Fibroblast of lung (primary cell): ENCODE measurements at places on chromosomes 2 and 18. TPM values are rescaled to one million over a fixed set of nuclear protein-coding genes. Genes with fewer than 3 reads are reported as not detected.

PMS1 gene
- 34.2 and 41.0 TPM in 2 replicates for total RNA-seq

AOX1 gene
- 65.1 and 81.4 TPM in 2 replicates for total RNA-seq

RGPD3 gene
- total RNA-seq: 0.17 and 0.26 TPM in 2 replicates

DNA sequence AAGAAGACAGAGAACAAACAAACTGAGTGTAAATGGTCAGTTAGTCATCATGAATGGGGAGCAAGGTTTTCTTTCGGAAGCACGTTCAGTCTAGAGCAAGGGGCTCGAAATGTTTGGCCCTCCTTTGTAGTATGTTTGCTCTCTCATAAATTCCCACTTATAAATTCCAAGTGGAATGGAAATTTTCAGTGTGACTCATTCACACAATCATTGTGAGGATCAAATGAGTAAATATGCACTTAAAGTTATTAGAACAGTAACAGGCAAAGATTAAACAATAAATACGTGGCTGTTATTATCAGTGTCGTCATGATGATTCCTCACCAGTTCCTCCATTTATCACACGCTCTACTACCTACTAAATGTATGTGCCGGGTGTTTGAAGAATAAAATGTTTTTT, 10.5 kb downstream of the CNGA3 start:
- no peaks in the 10 kb centered on the region for H3K36me3 ChIP-seq
- H3K4me1 ChIP-seq: no peaks in the 10 kb centered on the region
- H3K4me3 ChIP-seq: no peak overlapping the region
- H3K27me3 ChIP-seq: no peaks in the 10 kb centered on the region
- no peak for DNase-seq

GRCh38 chr18:50338715-50339114, 36.1 kb upstream of the SKA1 start:
- DNase-seq: no peak
- no peak overlapping the region for H3K27ac ChIP-seq
- no peaks in the 10 kb centered on the region for H3K27me3 ChIP-seq
- H3K36me3 ChIP-seq: no peaks in the 10 kb centered on the region
- no peaks in the 10 kb centered on the region for H3K4me1 ChIP-seq
- no peak overlapping the region for H3K4me3 ChIP-seq

DNA sequence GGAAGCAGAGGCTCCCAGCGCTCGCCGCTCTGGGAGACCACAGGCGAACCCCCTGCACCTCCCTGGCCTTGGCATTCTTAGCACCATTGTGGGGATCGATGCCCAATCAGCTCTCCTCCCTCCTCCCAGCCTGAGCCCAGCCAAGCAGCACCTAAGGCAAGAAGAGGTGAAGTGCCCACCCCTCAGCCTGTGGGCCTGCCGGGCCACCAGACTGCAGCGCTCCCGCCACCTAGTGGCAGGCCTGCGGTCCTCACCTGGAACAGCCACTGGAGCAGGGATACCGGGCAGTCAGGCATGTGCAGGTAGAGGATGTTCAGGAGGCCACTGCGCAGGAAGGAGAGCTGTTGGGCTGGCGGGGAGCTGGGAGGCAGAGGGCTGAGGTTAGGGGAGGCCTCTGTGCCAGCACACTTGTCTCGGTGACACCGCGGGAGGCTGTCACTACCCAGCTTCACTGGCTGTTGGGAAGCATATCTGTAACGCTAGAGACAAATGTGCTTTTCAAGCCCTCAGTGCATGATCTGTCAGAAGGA, 35.2 kb downstream of the FAM178B start:
- no peaks in the 10 kb centered on the region for H3K4me1 ChIP-seq
- H3K27me3 ChIP-seq: peaks cover 11% of the 10 kb centered on the region
- no peak overlapping the region for H3K4me3 ChIP-seq

GRCh38 chr2:241898463-241899270, 29.1 kb downstream of the RTP5 start:
- DNase-seq: no peak
- no peaks in the 10 kb centered on the region for H3K4me1 ChIP-seq
- no peak overlapping the region for H3K4me3 ChIP-seq
- no peaks in the 10 kb centered on the region for H3K36me3 ChIP-seq
- H3K27me3 ChIP-seq: peaks cover 3% of the 10 kb centered on the region
- H3K27ac ChIP-seq: no peak overlapping the region

GRCh38 chr2:39061280-39061679, 59.6 kb downstream of the SOS1 start:
- no peaks in the 10 kb centered on the region for H3K27me3 ChIP-seq
- no peak for DNase-seq
- peaks cover 2% of the 10 kb centered on the region for H3K36me3 ChIP-seq

- no peaks in the 10 kb centered on the region for H3K4me1 ChIP-seq
- no peak overlapping the region for H3K27ac ChIP-seq
- H3K27me3 ChIP-seq: no peaks in the 10 kb centered on the region
- H3K36me3 ChIP-seq: no peaks in the 10 kb centered on the region
- no peak overlapping the region for H3K4me3 ChIP-seq
These were observed 652.5 kb downstream of the KCNJ3 start for GRCh38 chr2:155350783-155351580.

DNA sequence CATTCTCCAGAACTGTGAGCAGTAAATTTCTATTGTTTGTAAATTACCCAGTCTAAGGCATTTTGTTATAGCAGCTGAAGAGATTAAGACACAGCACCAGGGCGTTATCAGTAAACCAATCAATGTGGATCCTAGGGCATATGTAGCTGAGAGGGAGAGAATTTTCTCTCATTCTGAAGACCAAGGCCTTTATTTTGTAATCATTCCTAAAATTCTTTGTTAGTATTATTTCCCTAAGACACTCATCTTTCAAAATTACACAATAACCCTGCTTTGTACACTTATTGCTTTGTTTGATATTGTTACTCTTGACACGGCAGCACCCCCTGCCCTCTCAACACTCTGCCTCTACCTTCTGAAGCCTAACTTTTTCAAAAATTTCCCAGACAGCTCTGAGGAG, 419.1 kb downstream of the SLC4A3 start:
- H3K27me3 ChIP-seq: no peaks in the 10 kb centered on the region
- H3K4me3 ChIP-seq: no peak overlapping the region
- H3K27ac ChIP-seq: no peak overlapping the region
- H3K4me1 ChIP-seq: no peaks in the 10 kb centered on the region
- DNase-seq: no peak
- no peaks in the 10 kb centered on the region for H3K36me3 ChIP-seq
